CD4-positive, alpha-beta T cell treated with Interferon alpha-2 for 1 hour (primary cell): ENCODE measurements at places on chromosomes 6 and 20.

- no peak for DNase-seq
These were observed 146.8 kb downstream of the BTBD3 start for GRCh38 chr20:12064540-12064939.

- DNase-seq, result no peak
These were observed 198.5 kb upstream of the RSPO3 start for GRCh38 chr6:126919947-126920346.

GRCh38 chr20:50513169-50514034 is 3.2 kb downstream of the PTPN1 start:
- DNase-seq, result no peak

DNA sequence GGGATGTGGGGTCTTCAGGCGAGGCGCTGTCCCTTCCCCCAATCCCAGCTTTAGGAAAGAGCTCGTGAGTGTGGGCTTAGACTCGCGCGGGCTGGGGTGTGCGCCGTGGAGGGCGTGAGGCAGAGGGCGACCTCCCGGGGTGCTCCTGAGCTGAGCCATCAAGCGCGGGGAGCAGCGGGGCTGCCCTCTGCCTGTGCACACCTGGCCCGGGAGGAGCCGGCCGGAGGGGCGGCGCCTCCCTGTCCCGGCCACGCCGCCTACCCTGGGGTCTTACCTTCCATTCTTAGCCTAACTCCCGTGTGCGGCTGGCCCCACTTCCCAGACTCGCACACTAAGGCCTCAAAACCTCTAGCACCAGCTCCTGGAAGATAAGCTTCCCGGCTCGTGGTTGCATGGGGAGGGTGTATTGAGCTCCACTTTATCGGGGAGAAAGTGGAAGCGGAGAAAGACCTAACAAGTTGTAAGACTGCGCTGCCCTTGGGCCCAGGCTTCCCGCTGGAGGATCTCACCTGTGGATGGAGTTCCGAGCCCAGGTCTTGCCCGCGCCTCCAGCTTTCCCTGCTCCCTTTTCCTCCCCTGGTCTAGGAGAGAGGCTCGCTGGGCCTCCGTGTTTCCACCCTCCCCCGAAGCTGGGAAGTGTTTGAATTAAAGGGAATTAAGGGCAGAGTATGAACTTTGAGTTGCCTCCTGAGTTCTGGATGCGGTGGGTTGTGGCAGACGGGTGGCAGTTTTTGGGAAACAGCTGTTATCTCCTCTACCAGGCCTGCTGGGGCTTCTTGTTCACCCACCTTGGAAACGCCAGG is 1.2 kb downstream of the DNMT3B start:
- no peak for DNase-seq

GRCh38 chr6:24126586-24127192 is 674 bp downstream of the NRSN1 start:
- no peak for DNase-seq

GRCh38 chr6:126797981-126798380 is 320.5 kb upstream of the RSPO3 start:
- DNase-seq, result no peak

DNA sequence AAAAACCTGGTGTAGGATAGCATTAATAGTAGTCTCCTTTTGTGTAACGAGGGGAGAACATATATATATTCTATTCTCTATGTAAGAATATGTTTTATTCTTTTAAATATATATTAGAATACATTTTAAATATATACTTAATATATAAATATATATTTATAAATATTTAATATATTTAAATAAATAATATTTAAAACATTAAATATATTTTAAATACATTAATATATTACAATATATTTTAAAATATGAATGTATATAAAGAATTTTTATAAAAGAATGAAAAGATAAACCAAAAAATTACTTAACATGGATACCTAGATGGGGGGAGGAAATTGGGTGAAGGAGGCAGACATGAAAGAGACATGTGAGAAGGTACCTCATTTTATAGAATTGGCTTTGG is 53.0 kb upstream of the ZNF831 start:
- DNase-seq, result no peak

DNA sequence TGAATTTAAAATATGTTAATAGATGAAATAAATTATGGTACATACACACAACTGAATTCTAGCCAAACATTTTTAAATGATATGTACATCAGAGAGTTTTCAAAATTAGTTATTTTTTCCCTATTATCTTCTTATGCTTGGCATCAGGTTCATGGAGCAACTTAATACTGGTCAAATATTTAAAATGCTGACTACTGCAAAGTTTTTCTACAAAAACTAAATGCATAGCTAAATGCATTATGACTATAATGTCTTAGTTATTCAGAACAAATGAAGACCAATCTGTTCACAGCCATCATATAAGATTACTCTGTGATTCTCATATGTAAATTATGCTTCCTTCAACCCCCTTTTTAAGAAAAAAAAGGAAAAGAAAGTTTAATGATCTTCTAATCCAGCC is 8.2 kb upstream of the IL17A start:
- no peak for DNase-seq

GRCh38 chr6:159169193-159169555 is at the start of gene FNDC1:
FNDC1 (plus strand) TSS chr6:159169400; CDS start chr6:159169597, 197 bp downstream.
- DNase-seq, result peak; percentile 67

- peak; percentile 74 for DNase-seq
These were observed 7.3 kb downstream of the DNTTIP1 start for GRCh38 chr20:45798935-45799642.

- DNase-seq, result no peak
These were observed 287.2 kb downstream of the KHDC1L start for GRCh38 chr6:72938104-72938503.

DNA sequence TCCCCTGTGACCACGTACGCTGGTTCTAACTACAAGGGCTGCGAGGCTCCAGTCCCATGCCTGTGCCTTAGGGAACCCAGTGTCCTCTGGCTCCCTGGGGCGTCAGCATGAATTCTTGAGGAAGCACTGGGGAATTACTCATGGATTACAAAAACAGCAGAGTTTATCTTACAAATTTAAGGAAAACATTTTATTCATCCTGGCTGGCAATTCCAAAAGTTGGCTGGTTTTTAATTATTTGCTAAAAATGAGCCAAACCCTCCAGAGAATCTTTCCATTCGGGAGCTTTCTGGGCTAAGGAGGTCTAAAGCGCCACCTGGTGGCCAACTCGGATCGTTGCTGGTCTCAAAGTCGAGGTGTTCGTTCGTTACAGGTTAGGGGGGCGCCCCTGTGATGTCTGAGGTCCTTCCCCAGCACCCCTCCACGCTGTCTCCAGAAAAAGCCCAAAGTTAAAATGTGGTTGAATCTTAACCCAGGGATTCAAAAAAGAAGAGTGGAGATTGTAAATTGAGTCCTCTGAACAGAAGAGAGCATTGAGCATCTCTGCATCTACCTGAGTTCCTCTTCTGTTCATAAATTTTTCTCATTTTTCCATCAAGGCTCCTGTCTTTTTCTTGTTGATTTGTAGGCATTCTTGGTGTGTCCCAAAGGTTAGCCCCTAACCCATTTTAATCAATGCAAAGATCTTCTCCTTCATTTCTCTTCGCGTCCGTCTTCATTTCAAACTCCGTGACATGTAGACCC is 99.4 kb downstream of the BFSP1 start:
- peak; percentile 5 for DNase-seq

DNA sequence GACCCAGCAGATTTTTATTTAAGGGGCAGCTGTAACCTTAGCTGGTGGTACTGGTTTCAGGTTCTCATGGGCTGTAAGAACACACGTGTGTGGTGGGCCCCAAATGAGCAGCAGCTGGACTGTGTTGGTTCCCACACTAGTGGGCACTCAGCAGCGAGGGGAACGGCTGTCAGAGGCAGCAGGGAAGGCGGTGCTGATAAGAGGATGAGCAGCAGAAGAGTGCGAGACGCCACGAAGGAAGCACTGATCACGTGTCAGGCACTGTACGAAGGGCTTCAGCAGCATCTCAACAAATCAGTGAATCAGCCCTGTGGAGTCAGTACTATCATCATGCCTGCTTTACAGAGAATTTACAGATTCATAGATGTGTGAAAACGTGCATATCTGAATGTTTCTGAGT is 41.0 kb upstream of the EMILIN3 start:
- no peak for DNase-seq

GRCh38 chr6:25486550-25486949 is 165.5 kb upstream of the SCGN start:
- DNase-seq, result no peak

DNA sequence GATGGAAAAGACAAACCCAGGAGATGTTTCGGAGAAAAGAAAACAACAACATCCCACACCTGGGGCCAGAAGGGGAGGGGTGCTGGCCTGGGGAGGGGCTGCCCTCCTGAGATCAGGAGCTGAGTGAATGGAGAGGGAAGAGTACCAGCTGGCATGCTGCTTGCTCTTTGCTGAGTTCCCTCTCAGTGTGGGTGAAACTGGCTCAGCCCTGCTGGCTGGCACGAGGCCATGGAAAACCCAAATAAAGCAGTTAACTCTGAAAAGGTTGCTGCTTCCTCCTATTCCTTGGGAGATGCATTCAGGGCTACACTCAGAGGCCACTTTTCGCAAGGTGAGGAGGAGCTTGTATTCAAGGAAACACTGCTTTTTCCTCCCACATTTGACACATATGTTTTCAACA is 8.0 kb upstream of the KCNK16 start:
- no peak for DNase-seq

DNA sequence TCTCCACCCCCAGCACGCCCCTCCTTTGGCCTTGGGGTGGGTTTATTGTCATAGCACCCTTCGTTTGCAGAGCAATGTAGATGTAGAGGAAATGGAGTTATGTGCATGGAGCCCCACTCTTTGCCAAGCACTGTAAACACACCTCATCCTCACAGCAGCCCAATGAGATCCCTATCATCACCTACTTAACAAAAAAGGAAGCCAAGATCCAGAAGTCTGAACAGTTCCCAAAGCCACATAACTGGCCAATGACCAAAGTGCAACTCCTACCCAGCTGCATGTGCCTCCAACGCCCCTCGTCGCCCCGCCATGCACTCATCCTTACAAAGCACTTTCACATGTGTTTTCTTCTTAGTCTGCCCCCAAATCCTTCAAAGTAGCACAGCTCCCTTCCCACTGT is 21.8 kb upstream of the FOXQ1 start:
- no peak for DNase-seq

GRCh38 chr6:56288347-56288746 is 41.0 kb upstream of the COL21A1 start:
- DNase-seq, result no peak

- no peak for DNase-seq
These were observed 233.6 kb downstream of the TPBG start for GRCh38 chr6:82597201-82597600.

GRCh38 chr6:147055821-147056392 is 148.3 kb upstream of the STXBP5 start:
- DNase-seq, result no peak

- no peak for DNase-seq
These were observed 61.4 kb upstream of the CSE1L start for GRCh38 chr20:48984575-48985219.

DNA sequence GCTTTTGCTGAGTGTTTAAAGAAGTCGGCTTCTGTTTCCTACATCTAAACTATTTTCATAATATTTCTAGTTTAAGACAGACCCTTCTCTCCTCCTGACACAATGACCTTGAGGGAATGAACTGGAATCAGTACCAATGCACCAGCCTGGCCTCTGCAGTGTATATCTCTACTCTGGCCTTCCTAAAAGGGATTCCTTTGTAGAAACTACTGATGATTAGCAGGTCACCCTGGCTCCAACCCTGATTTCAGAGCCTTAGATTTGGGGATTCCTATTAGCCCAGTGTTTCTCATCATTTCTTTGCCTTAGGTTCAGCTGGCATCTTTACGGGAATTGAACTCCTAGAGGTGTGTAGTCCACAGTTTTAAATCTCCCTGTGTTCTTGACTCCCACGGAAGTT is 75.4 kb downstream of the ADGRB3 start:
- no peak for DNase-seq

DNA sequence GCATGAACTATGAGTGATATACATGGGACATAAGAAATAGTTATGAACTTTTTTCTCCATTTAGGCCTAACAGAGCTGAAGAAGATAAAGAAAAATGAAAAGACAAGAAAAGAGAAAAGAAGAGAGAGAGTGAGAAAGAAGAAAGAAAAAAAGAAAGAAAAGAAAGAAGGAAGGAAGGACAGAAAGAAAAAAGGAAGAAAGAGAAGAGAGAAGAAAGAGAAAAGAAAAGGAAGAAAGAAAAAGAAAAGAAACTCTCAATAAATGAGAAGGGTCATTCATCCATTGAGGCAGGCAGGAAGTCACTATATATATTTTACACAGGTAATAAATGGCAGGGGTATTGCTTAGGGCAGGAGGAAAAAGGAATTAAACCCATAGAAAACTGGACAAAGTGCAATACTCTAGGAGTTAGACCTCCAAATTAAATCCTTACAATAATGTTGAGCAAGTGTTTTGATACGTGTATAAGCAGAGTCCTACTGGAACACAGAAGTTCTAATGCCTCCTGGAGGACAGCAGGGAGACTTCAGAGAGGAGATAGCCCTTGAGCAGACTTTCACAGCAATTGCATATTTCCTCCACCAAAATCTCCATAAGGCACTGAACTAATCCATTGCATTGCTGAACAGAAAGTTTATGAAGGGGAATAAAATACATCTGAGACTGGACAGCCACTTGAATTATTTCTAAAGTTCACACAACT is 86.4 kb upstream of the TENT5A start:
- DNase-seq, result no peak

DNA sequence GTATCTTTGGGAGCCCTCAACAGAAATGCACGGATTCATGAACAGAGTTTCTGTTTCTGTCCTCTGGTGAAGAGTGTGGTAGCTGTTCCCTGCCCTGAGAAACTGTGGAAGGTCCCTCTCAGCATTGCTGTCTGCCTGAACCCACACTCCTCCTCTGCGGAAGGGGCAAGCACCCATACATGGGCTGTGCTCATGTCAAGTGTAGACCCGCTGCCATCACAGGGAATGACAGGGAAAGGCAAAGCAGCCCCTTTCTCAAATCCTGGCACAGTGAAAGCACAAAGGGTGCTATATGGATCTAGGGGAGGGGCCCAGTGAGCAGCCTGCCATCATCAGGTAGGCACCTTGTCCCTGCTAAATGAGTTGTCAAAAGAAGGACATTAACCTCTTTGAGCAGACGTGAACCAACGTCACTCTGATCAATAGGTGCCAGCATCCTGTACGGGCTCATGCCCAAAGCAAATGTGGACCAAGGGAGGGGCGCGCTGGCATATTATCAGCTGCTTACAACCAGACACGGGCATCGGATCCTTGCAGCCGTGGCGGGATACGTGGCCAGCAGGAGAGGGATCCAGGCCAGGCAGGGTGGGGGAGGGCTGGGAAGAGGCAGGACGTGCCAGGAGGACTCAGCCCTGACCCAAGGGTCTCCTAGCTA is 231.2 kb upstream of the PMEPA1 start:
- DNase-seq, result no peak

DNA sequence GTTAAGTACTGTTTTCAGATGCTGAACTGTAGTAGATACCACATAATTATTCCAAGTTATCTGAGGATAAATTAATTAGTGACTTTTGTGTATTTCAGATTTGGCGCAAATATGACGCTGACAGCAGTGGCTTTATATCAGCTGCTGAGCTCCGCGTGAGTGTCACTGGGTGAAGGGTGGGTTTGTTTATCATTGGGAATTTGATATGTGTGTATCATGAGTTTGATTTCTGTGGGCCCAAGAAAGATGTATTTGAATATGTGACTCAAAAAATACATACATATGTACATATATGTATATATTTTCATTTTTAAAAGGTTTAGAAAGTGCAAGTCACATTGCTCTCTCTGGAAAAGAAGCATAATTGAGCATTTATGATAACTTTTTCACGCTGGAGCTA is 17.4 kb downstream of the SCGN start:
- no peak for DNase-seq

- no peak for DNase-seq
These were observed 122.6 kb upstream of the ID4 start for GRCh38 chr6:19714434-19715166.
